ENCODE measurements at places on chromosomes 3 and 15.
A peak's percentile ranks its signal among the peaks of the same experiment; 100 is the strongest.

DNA sequence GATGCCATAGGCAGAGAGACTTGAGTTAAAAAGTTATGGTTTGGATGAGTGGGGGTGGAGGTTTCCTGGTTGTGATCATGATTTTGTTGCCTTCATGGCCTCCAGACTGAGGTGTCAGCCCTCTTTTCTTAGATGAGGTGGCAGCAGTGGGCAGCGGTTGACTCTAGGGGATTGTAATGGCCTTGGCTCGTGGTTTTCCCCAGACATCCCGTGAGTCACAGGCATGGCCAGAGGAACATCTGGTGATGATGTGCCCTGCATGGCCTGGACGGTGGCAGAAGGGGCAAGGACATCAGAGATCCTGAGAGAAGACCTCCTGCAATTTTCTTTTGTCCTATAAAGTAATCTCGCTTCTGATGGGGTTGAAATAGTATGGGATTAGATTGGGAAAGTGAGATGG lies 12.4 kb downstream of the RETNLB start:
- no peaks in the 10 kb centered on the region for H3K36me3 ChIP-seq
- H3K4me1 ChIP-seq, result no peaks in the 10 kb centered on the region
- no peak for DNase-seq
- H3K4me3 ChIP-seq, result no peak overlapping the region
- no peaks in the 10 kb centered on the region for H3K27me3 ChIP-seq

DNA sequence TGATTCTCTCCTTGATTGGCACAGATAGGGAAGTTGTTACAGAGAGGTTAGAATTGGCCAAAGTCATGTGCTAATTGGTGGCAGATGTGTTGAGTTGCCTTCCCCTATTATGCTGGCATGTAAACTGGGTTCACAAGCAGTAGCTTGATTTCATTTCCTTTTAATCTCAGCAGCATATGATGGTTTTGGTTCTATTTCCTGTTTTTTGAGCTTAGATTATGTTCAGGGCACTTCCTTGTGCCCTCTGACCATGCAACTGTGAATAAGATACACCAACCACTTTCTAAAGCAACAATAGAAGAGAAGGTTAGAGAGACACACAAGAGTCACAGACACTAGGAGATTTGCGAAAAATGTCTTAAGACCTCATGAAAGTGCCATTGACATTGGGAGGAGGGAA lies 16.5 kb downstream of the HPS3 start:
- peaks cover 57% of the 10 kb centered on the region for H3K36me3 ChIP-seq
- no peak for DNase-seq
- H3K27ac ChIP-seq, result no peak overlapping the region

- H3K27me3 ChIP-seq, result no peaks in the 10 kb centered on the region
- H3K4me3 ChIP-seq, result no peak overlapping the region
- no peak overlapping the region for H3K27ac ChIP-seq
- no peaks in the 10 kb centered on the region for H3K36me3 ChIP-seq
- no peaks in the 10 kb centered on the region for H3K4me1 ChIP-seq
These were observed 222.8 kb upstream of the UBE2E2 start for GRCh38 chr3:22980346-22980745.

DNA sequence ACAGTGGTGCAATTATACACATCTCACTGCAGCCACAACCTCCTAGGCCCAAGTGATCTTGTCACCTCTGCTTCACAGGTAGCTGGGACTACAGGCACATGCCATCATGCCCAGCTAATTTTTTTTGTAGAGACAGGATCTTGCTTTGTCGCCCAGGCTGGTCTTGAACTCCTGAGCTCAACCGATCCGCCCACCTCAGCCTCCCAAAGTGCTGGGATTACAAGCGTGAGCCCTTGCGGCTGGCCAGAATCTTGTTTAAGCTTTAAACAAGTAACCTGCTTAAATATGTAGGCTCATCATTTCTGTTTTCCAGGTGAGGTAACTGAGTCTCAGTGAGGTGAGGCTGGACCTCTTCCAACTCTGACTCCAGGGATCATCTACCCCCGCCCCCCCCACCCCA lies 7.7 kb upstream of the PSTPIP1 start:
- H3K27ac ChIP-seq, result no peak overlapping the region
- H3K4me1 ChIP-seq, result peaks cover under 1% of the 10 kb centered on the region

DNA sequence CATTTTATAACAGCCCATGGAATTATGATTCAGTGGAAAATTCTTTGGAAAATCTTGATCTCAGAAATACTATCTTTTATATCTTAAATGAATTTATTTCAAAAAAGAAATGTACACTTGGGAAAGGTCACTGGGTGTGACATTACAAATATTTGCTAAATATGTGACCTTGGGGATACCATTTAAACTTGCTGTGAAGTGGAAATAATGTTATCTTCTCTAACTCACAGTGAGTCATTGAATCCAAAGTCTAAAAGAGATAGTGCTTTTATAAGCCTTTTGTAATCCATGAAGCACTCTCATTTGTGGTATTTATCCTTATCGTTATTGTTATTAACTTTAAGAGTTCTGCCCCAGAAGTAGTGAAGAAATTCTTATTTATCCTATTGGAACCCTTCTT lies 289.8 kb upstream of the SEMA6D start:
- DNase-seq, result no peak
- no peaks in the 10 kb centered on the region for H3K4me1 ChIP-seq

DNA sequence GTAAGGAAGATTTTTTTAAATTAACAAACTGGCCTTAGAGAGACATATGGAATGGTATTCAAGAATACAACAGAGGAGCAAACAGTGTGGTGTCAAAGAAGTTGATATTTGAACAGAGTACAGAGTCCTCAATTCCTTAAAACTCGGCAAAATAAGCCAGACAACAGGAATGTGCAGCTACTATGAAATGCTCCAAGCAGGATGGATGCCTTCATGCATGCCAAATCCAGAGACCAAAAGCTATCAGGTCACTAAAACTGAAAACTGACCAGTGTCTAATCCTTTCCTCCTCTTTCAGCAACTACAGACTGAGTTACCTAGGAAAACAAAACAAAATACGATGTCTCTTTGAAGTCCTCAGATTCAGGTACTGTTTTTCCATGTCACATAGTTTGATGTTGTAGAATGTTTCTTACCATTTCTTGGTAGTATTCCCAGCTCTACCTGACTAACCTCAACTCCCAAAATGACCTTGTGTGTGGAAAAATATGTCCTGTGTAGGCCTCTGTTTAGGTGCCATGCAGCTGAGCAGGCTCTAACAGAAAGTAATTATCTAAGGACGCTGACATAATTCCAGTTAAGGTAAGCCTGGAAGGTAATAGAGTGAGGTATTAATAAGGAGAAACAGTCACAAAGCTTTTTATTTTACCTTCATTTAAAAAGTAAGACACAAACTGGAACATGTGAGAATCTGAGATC lies 46.9 kb downstream of the TBL1XR1 start:
- no peaks in the 10 kb centered on the region for H3K27me3 ChIP-seq
- DNase-seq, result no peak
- peak overlapping the region; percentile 55 for H3K27ac ChIP-seq
- H3K36me3 ChIP-seq, result no peaks in the 10 kb centered on the region
- no peak overlapping the region for H3K4me3 ChIP-seq

DNA sequence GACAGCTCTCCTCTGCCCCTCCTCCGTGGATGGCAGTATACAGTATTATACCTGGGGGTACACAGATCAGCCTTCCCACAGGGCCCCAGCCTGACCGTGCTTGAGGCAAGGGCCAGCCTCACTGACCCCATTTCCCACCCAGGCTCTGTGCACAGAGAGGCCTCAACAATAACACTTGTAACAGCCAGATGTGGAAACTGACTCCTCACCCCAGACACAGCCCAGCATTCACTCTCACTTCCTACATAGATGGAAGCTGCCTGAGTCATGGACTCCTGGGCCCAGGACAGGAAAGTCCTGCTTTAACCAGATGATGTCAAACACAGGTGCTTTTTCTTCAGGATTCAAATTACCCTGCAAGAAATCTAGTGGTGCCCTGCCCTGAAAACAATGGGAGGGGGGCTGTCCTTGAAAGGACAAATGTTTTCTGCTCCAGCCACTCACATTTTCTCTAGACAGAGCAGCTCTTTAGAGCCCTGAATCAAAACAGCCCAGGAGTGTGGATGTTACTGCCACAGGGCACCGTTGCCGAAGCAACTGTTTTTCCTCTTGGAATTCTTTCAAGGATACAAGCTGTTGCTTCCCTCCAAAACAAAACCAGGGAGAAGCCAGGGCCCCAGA lies 16.4 kb downstream of the CCDC12 start:
- H3K4me1 ChIP-seq, result peaks cover 52% of the 10 kb centered on the region
- no peaks in the 10 kb centered on the region for H3K36me3 ChIP-seq
- H3K27me3 ChIP-seq, result no peaks in the 10 kb centered on the region
- no peak overlapping the region for H3K4me3 ChIP-seq
